Stimulated activated CD4-positive, alpha-beta T cell treated with anti-CD3 and anti-CD28 coated beads, Interleukin-4, amount 100 ng/mL, for 1 hour (primary cell): ENCODE measurements at places on chromosomes 11 and 22.

GRCh38 chr11:134857035-134857434 lies 445.0 kb upstream of the B3GAT1 start:
- no peak for DNase-seq

DNA sequence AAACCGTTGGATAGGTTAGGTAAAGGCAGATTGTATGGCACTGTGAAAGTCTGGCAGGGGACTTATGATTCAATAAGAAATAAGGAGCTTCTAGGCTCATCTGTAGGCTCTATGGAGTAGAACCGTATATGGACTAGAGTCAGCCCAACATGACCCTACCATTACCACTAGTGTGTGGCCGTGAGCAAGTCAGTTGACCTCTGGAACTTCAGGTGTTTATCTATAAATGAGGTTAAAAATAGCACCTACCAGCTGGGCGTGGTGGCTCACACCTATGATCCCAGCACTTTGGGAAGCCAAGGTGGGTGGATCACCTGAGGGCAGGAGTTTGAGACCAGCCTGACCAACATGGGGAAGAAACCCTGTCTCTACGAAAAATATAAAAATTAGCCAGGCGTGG lies 4.4 kb downstream of the HINFP start:
- no peak for DNase-seq

DNA sequence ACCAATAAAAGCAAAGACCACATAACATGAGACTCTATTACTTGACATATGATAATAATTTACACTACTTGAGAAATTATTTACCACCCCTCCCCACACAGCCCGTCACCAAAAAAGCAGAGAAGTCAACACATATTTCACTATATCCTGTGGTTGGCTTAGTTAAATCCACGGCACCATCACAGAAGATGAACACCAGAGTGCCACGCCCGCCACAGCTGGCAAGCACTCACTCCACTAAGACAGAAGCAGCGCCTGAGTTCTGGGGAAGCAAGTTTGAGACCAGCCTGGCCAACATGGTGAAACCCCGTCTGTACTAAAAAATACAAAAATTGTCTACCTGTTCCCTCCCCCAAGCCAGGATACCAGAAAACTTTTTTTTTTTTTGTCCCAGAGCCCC lies 53.1 kb downstream of the PACSIN2 start:
- DNase-seq, result no peak

- DNase-seq, result no peak
These were observed 29.9 kb downstream of the SHANK2 start for GRCh38 chr11:71222318-71223080.

DNA sequence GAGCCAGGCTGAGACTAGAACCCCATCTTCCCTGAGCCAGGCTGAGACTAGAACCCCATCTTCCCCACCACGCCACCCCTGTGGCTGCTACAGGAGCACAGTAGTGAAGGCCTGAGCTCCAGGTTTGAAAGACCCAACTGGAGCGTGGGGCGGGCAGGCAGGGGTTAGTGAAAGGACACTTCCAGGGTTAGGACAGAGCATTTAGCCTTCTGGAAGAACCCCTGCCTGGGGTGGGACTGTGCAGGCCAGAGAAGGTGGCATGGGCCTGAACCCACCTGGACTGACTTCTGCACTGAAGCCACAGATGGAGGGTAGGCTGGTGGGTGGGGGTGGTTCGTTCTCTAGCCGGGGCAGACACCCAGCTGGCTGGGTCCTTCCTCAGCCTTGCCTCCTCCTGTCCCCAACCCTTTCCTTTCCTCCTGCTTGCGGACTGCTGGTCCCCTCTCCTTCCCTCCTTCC lies 24.1 kb downstream of the SUN2 start:
- DNase-seq, result no peak
